ENCODE measurements at places on chromosomes 1 and 21.

DNA sequence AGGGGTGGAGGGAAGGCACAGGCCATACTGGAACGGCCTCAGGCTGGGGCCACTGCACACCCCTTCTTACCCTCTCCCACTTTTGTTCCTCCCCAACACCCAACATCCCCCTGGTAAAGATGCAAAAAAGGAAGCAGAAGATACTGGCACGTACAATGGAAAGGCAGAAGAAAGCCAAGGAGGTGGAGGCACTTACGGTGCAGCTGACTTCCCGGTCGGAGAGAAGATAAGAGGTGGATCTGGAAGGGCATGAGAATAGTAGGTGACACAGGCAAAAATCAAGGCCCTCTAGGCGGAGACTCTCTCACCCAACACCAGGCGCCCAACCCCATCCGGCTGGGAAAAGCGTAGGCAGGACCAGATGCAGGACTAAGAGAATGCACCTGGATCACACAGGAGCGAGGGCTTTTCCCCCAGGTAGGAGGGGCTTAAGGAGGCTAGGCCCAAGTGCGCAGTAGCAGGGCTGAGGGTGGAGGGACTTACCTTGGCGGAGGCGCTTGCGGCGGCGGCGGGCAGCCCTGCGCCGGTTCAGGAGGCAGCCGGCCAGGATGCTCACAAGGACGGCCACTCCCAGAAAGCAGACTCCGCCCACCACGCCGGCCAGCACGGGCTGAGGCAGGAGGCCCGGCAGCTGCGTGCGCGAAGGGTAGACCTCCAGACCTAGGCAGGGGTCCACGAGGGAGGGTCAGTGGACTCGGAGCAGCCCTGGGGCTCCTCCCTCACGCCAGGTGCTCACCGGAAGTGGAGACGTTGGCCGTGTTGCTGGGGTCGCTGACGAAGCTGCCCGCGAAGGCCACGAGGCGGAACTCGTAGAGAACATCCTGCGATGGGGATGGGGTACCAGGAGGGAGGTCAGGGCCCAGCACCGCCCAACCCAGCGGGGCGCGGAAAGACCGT lies 4.1 kb upstream of the TAGLN2 start:
- DNase-seq: no peak

- DNase-seq: no peak
Measured at GRCh38 chr1:32127409-32128198, 19.7 kb downstream of the KPNA6 start.

DNA sequence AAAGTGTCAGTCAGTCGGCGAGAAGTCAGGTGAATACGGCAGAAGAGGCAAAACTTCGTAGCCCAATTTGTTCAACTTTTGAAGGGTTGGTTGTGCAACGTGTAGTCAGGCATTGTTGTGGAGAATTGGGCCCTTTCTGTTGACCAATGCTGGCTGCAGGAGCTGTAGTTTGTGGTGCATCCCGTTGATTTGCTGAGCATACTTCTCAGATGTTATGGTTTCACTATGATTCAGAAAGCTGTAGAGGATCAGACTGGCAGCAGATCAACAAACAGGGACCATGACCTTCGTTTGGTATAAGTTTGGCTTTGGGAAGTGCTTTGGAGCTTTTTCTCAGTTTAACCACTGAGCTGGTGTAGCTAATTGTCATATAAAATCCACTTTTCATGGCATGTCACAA lies 190.2 kb upstream of the ADAMTS5 start:
- no peak for DNase-seq

DNA sequence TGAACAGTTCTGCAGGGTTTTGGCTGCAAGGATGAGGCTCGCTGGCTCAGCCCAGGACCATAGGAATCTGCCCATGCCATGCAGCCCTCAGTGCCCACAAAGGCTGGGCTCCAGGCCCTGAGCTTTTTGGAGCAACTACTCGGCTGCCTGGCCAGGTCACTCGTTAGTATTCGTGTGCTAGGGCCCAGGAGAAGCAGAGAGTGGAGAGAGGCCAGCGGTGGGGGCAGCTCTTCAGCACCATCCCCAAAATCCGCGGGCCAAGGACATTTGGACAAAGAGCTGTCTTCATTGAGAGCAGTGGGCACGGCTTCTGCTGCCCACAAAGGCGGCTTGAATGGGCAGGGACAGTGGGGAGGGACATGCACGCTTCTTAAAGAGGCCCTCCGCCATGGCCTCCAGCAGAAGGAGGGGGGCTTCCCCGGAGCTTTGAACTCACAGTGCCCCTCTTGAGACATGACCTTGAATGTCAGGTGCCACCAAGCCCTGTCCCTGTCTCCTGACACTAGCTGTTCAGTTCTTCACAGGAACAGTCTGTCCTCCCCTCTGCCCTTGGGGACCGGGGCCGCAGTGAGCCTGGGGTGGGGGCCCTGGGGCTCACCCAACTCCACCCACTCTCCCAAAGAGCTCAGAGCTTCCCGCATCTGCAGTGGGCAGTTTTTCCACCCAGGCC lies 106.1 kb upstream of the ARHGEF16 start:
- no peak for DNase-seq

- no peak for DNase-seq
Measured at GRCh38 chr21:46189959-46190490, 5.8 kb upstream of the SPATC1L start.

- DNase-seq: no peak
Measured at GRCh38 chr1:55056632-55056992, 17.3 kb downstream of the PCSK9 start.

- no peak for DNase-seq
Measured at GRCh38 chr1:15760520-15761211, 2.1 kb downstream of the FBLIM1 start.

- peak; percentile 42 for DNase-seq
Measured at GRCh38 chr1:154186177-154186576, 5.7 kb downstream of the TPM3 start.

GRCh38 chr1:209877087-209877764 lies 49.5 kb downstream of the UTP25 start:
- no peak for DNase-seq
